ENCODE measurements at places on chromosomes 3 and 15.

DNA sequence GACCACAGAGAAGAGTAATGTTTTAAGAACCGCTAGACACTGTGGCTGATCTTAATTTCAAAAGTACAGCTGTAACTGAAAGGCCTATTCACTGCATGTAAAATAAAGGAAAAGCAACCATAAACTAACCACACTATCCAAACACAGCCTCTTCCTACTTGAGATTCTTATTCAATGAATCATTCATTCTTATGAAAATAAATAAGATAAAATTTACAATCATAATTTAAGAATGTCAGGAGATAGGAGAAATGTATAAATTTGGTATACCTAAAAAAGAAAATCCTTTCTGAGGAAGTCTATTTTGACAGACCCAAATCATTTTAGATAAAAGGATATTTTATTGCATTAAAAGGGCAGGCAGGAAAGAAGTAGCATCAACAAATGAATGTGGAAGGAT, 533.5 kb upstream of the ZNF385D start:
- no peak for DNase-seq

DNA sequence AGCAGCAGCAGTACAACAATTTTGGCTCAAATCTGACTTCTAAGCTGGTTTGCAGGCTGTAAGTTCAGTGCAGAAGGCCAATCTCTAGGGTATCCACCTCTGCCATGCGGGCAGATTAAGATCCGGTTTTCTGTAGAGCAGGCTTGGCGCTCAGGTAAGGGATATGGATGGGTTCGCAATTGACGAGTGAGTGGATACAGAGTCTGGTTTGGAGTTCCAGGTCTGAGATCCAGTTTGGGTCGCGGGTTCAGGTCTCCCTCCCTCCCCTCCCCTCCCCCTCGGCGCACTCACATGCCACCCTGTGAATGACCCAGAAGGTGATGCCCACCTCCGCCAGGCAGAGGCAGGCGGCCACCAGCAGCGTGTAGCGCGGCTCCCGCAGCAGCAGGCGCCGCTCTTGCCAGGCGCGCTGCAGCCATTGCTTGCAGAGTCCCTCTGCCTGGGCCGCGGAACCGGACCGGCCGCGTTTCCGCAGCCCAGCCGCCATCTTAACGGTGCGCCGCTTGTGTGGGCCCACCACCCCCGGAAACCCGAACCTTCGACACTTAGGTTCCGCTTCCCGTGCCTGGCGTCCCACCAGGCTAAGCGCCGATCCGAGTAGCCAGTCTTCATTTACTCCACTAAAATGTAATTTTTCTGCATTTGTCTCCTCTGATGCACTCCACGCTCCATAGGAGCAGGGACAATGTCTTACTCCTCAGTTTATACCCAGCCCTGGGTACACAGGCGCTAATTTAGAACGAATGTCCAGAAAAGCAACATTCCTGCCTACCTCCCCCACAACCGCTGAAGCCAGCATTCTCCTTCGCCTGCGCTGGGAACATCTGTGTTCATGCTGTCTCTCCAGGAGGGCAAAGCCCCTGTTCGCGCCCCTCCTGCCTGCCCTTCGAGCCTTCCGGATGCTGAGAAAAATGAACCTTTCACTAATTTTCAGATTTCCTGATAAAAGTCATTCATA, at the start of gene ALG3:
Gene ALG3 (minus strand): TSS at position 509 of the 958 bp plus-strand sequence. CDS start 22 bp downstream, at position 487.
- peak; percentile 39 for DNase-seq

DNA sequence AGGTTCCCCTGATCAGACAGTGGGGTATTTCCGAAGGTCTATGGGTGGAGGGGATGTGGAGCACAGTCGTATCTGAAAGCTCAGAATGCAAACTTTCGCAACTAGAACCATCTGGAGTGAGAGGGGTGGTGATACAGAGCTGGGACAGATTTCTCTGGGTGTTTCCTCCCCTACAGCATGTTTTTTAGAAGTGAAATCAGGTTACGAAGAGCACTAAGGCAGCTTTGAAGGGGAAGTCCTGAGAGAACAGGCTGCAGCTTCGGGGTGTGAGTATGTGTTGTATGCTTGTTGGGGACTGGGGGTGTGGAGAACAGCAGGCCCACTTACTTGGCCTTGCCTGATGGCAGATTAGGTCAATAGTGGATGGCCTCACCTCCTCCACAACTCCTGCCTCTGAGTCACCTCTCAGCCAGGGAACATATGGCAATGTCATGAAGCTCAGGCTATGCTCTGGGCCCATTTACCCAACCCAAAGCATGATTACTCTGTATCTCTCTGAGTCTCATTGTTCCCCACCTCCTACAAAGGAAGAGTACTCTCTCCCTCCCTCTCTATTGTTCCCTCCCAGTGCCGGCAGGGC, 107.2 kb upstream of the RASGRP1 start:
- no peak for DNase-seq

GRCh38 chr3:150110097-150110496, 139.4 kb upstream of the PFN2 start:
- peak; percentile 65 for DNase-seq

- DNase-seq = no peak
These were observed 100.6 kb downstream of the DCLK3 start for GRCh38 chr3:36663666-36664291.

GRCh38 chr3:127425505-127426443, 137.9 kb upstream of the PRR20G start:
- no peak for DNase-seq

- no peak for DNase-seq
These were observed 23.2 kb downstream of the SHC4 start for GRCh38 chr15:48940508-48940907.

- DNase-seq = no peak
These were observed 261.0 kb downstream of the MFSD1 start for GRCh38 chr3:159062734-159063410.

DNA sequence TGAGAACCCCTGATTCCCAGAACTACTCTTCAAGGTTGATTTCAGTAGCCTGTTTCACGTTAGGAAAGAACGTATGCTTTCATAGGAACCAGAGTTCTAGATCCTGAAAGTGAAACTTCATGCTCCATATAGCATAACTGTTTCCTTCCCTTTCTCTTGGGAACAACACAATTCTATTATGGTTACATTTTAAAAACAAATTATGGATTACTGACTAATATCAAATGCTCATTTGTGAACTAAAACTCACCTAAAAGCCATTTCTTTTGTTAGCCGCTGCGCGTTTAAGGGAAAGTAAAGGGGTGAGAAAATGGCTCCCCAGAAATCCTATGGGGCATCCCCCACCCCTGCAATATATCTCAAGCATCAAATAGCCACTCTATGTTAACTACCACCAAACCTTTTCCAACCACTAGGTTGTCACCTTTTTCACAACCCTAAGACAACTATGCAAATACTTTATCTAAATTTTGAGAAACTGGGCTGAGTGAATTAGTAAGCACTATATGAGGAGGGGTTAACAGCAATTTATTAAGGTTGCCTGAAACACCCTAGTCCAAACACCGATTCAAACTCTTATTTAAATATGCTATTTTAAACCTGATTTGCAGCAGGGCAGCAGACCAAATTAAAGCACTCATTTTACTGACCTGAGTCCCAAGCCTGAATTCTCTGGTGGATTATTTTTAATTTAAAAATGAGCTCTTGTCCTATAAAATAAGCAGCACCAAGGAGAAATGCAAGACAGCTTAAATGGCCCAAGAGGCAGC, 2.4 kb downstream of the SIAH2 start:
- DNase-seq = no peak

- DNase-seq = no peak
These were observed 15.2 kb downstream of the RAB11A start for GRCh38 chr15:65884511-65884910.

- DNase-seq = no peak
These were observed 51.1 kb downstream of the RARB start for GRCh38 chr3:25478964-25479726.

- no peak for DNase-seq
These were observed 999 bp downstream of the INSYN1 start for GRCh38 chr15:73751899-73752805.

- DNase-seq = no peak
These were observed 47.4 kb upstream of the ITGA11 start for GRCh38 chr15:68479406-68479805.

DNA sequence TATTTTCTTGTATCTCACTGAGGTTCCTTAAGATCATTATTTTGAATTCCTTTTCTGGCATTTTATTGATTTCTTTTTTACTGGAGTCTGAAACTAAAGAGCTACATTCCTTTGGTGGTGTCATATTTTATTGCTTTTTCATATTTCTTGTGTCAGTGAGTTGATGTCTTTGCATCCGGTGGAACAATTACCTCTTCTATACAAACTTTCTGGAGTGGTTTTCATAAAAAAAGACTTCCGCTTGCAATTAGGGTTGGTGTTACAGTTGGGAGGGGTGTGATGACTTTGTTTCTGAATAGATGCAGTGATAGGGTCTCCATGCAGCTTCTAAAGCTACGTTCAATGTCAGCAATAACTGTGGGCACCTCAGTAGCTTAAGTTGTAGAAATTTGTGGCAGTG, 181.7 kb downstream of the LPP start:
- DNase-seq = no peak

GRCh38 chr3:107323723-107324122, 53.5 kb upstream of the CCDC54 start:
- DNase-seq = no peak

DNA sequence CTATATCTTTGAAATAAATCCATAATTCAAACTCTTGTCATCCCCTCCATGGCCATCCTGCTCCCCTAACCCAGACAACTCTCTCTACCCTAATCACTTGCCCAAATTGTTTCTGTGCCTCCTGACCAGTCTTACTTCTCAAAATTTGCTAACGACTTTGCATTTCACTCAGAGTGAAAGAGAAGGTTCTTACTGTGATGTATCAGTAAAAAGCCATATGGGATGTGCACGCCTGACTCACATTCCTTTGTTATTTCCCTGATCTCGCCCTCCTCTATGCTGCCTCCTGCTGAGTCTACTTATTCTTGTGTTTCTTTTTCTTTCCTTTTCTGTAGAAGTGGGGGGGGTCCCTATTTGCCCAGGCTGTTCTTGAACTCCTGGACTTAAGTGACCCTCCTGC, 487.2 kb upstream of the FRG2C start:
- DNase-seq = no peak

GRCh38 chr3:57080171-57080570, 19.7 kb downstream of the SPATA12 start:
- no peak for DNase-seq

DNA sequence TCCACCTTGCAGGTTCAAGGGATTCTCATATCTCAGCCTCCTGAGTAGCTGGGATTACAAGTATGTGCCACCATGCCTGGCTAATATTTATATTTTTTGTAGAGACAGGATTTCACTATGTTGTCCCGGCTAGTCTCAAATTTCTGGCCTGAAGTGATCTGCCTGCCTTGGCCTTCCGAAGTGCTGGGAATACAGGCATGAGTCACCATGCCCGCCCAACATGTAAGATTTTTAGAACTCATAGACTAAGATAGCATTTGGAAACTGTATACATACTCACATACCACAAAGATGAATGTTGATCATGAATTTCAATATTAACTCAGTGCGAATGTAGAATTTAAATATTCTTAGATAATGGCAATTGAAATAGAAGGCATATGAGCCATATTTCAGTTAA, 718.9 kb downstream of the NLGN1 start:
- no peak for DNase-seq

DNA sequence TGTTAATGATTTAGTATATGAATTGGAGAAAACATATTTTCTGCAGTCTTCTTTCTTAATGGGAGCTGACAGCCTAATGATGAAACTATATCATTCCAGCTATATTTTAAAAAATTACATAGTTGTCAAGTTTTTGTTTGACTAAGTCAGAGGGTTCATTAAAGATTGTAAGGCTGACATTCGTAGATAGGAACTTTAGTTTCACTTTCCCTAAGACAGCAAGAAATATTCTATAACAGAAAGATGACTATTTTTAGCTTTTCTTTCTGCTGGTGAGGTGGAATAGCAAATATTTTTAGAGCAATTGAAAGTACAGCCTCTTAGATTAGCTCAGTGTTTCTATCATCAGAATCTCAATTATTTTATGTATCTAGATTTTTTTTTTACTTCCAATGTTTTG, 60.2 kb downstream of the PIAS1 start:
- DNase-seq = no peak

GRCh38 chr3:52094571-52095485, 38.5 kb upstream of the DUSP7 start:
- DNase-seq = no peak

- no peak for DNase-seq
These were observed 47.6 kb downstream of the ROPN1B start for GRCh38 chr3:126016616-126017015.

DNA sequence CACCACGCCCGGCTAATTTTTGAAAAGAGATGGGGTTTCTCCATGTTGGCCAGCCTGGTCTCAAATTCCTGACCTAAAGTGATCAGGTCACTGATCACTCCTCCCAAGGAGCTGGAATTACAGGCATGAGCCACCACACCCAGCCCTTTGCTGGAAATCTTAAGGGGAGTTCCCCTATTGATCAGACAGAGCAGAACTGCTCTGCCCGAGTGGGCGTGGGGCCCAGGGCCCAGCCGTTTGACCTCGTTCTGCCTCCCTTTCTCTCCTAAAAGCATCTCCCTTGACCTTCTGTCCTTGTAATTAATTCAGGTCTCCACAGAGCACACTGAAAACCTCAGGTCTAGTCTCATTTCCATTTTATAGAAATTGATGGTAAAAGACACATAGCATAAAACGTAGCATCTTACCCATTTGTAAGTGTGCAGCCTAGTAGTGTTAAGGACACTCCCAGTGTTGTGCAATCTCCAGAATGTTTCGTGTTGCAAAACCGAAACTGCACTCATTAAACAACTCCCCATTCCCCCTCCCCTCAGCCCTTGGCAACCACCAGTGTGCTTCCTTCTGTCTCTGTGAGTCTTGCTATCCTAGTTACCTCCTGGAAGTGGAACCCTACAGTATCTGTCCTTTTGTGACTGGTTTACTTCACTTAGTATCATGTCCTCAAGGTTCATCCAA, 89.3 kb downstream of the SLCO3A1 start:
- no peak for DNase-seq

DNA sequence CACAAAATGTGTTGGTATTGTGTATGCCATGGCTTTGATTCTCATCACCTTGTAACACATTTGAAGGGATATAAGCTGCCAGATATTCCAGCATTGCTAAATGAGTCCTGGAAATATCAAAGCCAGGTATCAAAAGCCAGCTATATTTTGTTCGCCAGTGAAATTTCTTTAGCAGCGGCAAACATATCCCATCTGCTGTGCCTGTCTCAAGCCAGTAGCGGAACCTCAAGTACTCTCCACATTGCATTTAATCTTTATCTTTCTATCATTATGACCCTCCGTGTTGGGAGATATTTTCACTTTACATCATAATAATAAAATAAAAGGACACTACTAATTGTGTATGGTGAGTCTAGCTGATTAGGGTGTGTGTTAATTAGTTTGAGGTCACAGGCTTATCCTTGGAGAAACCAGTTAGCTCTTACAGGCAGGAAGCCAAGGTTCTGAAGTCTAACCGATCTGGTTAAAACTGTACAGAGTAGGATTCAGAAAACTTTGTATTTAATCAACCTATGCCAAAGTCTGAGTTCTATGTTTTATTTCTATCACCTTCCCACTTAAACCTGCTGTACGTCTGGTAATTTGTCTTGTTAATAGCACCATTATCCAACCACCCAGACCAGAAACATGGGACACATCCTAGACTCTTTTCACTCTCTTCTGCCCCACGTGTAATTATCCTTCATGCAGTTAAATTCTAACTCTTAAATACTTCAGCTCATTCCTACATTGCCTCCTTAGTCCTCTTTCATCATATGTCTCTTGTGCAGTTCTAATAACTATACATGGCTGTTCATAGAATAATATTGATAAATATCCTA, 14.5 kb downstream of the TIPARP start:
- DNase-seq = no peak

- no peak for DNase-seq
These were observed 21.6 kb downstream of the RNU5B-1 start for GRCh38 chr15:65326117-65326526.

GRCh38 chr3:61333192-61333961, 82.1 kb upstream of the FHIT start:
- no peak for DNase-seq

- DNase-seq = no peak
These were observed 150.3 kb downstream of the SLC9A9 start for GRCh38 chr3:143697975-143698374.
